ENCODE measurements at places on chromosomes 1 and 21.

- no peak for DNase-seq
These were observed 18.0 kb upstream of the PTAFR start for GRCh38 chr1:28194326-28195035.

DNA sequence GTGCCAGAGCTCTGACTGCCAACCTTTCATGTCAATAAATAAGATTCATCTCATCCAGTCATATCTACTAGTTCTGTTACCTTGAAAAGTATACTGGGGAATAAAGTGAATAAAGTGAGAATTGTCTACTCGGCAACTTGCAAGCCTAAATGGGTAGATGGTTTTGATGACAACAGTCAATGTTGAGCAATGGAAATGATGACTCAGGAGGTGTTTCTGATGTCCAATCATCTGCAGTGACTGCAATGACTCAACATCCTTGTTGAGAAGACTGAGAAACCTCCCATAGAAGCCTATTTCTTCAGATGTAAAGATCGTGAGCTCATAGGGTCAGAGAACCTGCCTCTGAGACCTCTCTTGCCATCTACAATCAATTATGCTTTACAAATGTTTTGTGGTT, 276.4 kb downstream of the SPATA17 start:
- no peak for DNase-seq

DNA sequence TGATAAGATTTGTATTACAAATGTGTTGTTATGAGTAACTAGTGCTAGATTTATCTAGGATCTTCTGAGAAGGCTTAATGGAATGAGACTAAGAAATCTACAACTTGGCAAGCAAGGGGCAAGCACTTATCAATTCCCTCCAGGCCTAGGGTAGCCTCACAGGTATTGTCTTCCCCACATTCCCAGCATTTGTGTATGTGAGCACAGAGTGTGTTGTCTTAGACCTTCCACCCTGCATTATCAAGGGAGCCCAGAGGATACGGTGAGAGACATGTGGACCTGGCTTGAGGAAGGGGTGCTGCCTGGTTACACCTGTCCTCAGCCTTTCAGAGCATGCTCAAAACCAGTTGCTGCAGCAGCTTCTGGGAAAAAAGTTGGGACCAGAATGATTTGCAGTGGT, 327.2 kb downstream of the MRPL39 start:
- no peak for DNase-seq

GRCh38 chr1:248807067-248807737, 18.5 kb downstream of the SH3BP5L start:
- DNase-seq: no peak

GRCh38 chr1:90964444-90965035, 57.3 kb downstream of the ZNF644 start:
- DNase-seq: peak; percentile 1

GRCh38 chr21:26127918-26128317, 42.7 kb downstream of the APP start:
- DNase-seq: no peak

GRCh38 chr21:34148826-34149558, 75.6 kb downstream of the MRPS6 start:
- no peak for DNase-seq

GRCh38 chr1:152756872-152757271, 953 bp upstream of the KPRP start:
- no peak for DNase-seq
